ENCODE measurements at places on chromosomes 1 and 21. TPM values are rescaled to one million over a fixed set of nuclear protein-coding genes. Genes with fewer than 3 reads are reported as not detected.

Gene LCE3B
- total RNA-seq, result not detected

Gene LRRC8B
- 15.6 TPM for total RNA-seq

Gene SPATA46
- total RNA-seq, result not detected

DNA sequence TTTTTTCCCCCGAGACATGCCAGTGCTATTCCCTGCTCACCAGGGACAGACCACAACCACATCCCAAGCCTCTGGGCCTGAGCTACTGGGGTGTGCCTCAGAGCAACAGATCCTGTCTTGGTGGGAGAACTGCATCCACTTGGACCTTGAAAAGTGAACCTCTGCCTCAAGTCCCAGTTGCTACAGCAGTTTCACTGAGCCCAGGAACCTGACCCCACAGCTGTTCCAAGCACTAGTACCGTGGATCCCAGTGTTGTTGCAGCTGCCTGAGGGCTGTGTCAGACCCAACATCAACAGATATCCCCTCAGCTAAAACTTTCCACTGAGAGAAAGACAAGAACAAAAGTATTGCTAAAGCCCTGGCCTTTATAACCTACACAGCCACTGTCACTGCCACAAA, 373.0 kb downstream of the PLPP3 start:
- DNase-seq, result no peak

- no peak for DNase-seq
These were observed 7.0 kb upstream of the IL23R start for GRCh38 chr1:67159233-67159632.

Gene C2CD4D
- not detected for total RNA-seq

DNA sequence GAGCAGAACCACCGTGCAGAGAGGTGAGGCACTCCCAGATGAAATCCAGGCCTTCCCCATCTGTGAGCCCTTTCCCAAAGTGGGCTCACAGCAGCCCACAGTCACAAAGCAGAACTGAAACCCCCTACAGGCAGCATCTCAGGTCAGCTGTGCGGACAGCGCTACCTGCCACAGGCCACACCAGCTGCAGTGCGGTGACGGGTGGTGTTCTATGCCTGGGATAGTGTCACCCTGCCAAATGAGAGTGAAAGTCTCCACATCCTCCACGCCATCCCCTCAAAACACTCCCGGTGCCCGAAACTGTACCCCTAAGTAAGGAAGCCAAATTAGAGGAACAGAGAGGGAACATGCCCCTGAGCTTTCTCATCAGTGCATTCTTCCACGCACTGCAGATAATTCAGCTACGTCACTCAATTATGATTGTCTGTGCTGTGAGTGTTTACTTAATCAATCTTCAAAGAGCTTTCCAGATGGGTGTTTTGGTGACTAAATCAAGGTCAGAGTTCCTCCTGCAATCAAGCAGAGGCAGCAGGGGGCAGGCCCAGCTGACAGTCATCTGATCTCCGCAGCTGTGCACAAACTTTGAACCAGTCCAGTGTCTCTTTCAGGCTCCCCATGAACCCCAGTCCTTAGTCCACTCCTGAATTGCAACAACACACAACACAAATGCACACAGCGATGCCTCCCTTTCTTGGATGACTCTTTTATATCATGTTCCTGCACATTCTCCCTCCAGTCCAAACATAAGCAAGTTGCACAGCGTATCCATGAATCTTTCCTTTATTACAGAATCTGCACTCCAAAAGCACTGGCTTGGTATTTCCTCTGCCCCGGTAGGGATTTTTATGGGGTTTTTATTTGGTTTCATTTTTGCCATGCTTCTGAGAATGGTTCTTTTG, 150.0 kb downstream of the TOMM20 start:
- DNase-seq, result no peak

Gene HEYL
- 1.2 TPM for total RNA-seq

DNA sequence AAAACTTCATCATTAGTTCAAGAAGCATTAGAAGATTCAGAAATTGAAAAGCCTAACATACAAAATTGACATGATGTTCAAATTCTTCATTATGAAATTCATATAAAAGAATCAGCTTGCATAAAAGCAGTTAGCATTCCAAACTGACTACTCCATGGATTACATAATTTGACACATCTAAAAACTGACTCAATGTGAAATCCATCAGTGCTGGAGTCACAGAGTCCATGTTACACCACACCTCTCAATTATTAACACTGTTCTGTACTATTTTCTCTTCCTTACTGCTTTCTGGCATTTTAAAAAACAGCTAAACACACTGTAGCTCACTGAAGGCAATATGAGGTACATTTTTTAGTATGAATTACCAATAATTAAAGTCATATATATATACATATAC, 28.0 kb downstream of the ARHGAP29 start:
- DNase-seq, result no peak

Gene OLIG2
- not detected for total RNA-seq

DNA sequence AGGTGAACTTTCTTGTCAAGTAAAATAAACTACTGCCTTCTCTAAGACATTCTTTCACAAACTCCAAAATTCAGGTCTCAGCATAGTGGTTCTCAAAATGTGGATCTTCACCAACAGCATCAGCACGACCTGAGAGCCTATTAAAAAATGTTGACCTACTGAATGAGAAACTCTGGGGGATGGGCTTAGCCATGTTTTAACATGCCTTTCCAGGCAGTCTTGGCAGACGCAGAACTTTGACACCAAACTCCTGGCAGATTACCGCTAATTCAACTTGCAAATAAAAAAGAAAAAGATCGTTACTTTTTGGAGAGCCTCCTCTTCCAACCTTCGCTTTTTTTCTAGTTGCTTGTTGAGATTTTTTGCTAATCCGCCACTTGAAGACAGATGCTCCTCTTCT, 35.1 kb downstream of the ARHGAP29 start:
- DNase-seq, result no peak

Gene CLDN17
- total RNA-seq, result not detected

DNA sequence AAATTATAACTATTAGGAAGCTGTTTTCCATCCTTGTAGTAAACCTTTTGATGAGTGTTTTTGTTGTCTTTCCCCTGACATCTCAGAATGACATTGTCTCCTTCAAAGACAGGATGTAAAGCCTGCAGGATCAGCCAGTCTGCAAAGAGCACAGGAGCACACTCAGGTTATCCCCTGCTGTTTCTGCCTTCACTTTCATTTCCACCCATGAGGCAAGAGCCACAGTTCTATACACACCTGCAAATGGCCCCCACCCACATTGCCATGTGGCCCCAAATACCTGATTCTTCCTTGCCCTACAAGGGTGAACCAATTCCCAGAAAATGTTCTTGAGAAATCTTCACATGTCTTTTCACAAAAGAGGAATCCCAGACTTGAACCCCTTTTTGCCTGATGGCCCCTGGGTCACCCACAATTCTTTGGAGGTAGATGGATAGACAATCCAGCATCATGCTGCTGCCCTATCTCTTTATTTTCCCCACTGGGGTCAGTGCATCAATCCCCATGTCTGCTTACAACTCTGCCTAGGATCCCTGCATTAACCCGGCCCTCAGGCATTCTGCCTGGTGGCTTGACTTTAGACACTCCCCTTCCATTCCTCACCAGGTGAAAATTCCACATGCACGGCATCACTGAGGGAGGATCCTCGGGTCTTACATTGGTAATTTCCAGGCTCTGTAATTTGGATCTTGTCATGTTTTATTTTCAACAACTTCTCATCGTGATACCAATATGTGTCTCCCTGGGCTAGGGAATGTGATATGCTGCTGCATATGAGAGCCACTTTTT, 2.6 kb downstream of the FCRL3 start:
- no peak for DNase-seq

DNA sequence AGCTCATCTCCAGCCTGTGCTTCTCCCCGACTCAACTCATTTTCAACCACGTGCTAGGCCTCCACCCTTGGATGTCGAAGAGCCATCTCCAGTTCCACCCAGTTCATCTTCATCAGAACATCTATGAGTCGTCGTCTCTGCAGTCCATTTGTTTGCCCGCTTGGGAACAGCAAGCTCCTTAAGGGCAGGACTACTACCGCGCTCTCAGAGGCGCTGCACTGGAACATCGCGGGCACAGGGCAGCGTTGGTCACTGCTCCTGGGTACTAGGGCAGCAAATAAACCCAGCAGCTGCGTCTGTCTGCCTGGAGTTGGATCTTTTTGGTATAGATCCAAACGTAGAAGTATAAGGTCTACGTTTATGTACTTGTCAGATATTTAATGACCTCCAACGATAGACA, 478 bp upstream of the PRDM2 start:
- DNase-seq, result no peak

Gene ANKRD45
- total RNA-seq, result 0.85 TPM

- DNase-seq, result no peak
These were observed 174.8 kb upstream of the SYT6 start for GRCh38 chr1:114328361-114328904.

DNA sequence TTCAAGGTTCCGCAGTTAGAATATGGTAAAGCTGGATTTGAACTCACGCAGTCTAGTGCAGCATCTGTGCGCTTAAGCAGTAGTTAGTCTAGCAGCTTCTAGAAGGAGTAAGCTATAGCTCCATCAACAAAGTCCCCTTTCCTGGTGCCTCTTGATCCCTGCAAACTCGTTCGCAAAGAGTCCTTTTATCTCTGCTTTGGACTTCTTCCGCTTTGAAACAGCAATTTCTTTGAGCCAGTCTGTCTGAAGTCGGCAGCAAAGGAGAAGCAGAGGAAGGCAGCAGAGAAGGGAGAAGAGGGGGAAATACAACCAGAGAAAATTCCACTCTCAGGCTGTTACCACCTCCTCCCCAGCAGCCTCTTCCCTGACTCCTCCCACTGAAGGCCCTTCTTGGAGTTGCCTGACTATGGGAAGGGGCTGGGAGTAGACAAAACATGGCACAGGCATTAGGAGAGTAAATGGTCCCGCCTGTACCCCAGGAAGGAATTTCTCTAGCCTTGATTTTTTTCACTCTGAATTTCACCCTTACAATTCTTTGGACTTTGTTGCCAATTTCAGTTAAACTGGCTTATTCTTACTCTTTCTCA, 25.9 kb downstream of the HSD3B2 start:
- no peak for DNase-seq

Gene DYNLT5
- not detected for total RNA-seq

Gene IFNGR2
- 61.2 TPM for total RNA-seq

- peak; percentile 50 for DNase-seq
These were observed 683 bp downstream of the LRRC8D start for GRCh38 chr1:89821322-89822108.

DNA sequence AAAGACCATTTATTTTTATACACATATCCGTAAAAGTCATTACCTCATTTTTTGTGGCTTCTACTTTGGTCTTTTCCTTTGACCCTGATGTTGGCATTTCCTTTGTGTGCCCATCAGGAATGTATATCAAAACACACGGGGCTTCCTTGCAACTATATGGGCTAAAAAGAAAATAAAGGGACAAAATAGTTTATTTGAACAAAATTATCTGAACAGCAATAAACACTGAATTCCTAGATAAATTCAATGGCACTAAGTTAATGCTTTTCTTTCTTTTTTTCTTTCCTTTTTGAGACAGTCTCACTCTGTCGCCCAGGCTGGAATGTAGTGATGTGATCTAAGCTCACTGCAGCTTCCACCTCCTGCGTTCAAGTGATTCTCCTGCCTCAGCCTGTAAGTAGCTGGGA, 45.2 kb downstream of the EPRS1 start:
- no peak for DNase-seq

Gene KCNH1
- total RNA-seq, result 0.14 TPM

Gene TSPAN1
- 5.9 TPM for total RNA-seq

Gene GBP5
- total RNA-seq, result not detected

DNA sequence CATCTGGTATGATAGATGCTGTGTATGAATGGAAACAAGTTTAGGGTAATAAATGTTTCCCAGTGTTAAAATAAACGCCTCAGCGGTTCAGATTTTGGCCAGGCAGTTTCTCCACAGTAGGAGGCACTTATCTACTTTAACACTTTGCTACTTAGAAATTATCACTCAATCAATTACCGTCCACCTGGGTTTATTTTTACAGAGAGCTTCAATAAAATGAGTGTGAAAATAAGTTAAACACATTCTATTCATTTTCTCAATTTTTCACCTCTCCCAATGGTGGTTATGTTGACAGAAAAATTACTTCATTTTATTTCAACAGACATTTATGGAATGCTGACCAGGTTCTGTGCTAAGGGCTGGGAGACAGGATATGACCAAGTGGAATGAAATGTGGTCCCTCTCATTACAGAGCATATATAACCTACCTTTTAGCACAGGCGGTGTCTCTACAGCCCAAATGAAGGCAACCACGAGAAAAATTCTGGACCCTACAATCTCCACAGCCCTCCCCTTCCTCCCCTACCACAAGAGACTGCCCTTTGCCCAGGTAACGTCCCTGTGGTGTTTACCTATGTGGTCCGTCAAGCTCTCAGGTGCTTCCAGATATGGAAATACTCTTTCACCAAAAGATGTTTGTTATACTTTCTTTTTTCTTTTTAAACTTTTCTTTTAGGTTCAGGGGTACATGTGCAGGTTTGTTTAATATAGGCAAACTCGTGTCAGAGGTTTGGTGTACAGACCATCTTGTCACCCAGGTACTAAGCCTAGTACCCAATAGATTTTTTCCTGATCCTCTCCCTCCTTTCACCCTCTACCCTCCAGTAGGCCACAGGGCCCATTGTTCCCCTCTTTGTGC, 105.5 kb downstream of the HLCS start:
- no peak for DNase-seq

DNA sequence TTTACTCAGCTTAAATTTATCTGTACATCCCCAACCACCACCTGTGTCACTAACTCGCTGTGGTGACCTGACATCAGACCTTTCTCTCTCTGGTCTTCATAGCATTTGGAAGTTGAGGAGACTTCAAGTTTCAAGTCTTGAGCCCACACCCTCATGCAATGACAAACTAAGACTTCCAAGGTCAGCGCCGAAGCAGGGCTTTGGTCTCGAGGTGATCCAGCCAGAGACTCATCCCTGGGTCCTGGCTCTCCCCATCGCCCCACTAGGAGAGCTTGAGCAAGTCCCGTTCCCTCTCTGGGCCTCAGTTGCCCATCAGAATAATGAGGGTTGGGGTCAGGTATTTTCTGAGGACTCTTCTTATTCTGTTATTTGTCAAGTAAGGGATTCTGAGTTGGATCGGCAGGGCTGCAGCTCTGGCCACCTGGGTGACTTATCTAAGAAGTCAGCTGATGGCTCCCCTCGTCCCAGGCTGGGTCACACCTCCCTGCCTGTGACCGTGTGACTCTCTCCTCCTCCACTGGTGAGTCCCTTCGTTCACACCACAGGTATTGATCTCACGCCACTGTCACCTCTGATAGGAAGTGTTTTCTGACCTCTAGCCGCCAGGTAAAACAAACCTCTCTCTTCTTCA, 143.7 kb upstream of the RUNX3 start:
- DNase-seq, result no peak

Gene LGALS8
- total RNA-seq, result 32.0 TPM

Gene NBPF6
- total RNA-seq, result not detected

Gene IL23R
- total RNA-seq, result not detected

Gene SPRR2G
- not detected for total RNA-seq

- DNase-seq, result no peak
These were observed 313.1 kb upstream of the TMPRSS15 start for GRCh38 chr21:18716578-18717138.
